ENCODE measurements at places on chromosomes 1 and 21.

- no peak for DNase-seq
Observed at GRCh38 chr1:205950280-205950679, 7.0 kb upstream of the SLC26A9 start.

DNA sequence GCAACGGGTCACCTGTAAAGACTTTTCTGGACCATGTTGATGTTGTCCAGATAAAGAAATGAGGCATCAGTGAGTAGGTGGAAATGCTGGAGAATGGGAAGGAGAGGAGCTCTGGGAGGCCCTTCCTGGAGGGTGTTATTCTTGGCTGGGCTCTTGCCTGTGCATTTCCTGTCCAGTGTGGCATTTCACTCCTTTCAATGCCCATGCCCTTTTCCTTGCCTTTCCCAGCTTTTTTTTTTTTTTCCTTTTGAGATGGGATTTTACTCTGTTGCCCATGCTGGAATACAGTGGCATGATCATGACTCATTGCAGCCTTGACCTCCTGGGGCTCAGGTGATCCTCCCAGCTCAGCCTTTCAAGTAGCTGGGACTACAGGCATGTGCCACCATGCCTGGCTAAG lies 11.8 kb downstream of the NOS1AP start:
- no peak for DNase-seq

DNA sequence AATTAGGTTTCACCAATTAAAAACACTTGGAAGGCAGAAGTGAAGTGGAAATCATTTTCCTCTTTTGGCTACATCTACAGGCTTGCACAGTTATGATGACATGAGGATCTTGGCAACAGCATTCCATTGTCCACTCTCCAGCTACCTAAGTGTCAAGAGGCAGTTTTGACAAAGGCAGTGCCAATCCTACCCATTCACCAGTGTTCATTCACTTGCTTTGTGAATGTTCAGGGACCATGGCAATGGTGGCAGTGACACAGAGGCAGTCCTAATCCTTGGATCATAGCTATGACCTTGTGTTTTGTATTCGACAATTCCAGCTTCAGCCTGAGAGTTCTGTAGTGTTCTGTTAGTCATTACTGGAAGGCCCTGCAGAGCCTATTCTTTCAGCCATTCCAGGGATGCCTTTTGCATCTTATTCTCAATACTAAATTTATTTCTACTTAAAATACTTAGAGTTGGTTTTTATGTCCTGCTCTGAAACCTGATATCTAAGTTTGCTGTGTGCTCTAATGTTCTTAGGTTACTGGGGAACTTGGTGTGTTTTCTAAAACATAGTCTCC lies 36.7 kb downstream of the CRB1 start:
- DNase-seq, result no peak

DNA sequence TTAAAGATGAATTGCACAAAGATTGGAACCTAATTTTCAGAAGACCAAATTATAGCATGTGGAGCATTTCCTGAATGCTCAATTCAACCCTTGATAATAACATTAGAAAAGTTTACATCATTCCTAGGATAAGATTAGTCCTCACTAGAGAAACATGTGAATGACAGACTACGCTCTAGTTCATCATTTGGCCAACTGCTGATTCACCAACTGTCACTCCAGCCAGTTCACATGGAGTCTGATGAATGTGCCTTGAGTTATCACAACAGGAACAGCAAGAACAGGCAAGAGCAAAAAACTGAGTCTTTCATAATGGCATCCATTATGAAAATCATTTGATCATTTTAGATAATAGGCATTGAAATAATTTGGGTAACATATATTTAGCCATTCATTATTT lies 415.9 kb downstream of the PTPRC start:
- DNase-seq, result no peak

- no peak for DNase-seq
Observed at GRCh38 chr1:117467336-117467735, 100.1 kb downstream of the MAN1A2 start.

DNA sequence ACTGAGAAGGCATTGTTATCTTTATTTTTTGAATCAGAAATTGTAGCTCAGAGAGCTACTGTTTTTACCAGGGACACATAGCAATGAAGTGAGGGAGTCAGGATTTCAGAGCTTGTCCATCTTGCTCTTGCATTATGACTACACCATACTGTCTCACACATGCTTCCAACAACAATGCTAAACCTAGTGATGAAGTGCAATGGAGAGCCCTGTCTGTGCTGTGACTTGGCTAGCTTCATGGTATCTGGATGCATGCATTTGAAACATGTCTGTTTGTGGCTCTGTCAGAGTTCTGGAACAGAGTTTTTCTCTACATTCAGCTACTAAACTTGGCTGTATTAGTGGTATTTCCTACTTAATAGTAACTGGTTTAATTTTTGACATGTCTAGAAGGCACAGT lies 7.0 kb downstream of the PLPPR4 start:
- no peak for DNase-seq

GRCh38 chr1:103211073-103211472 lies 102.8 kb upstream of the COL11A1 start:
- no peak for DNase-seq

DNA sequence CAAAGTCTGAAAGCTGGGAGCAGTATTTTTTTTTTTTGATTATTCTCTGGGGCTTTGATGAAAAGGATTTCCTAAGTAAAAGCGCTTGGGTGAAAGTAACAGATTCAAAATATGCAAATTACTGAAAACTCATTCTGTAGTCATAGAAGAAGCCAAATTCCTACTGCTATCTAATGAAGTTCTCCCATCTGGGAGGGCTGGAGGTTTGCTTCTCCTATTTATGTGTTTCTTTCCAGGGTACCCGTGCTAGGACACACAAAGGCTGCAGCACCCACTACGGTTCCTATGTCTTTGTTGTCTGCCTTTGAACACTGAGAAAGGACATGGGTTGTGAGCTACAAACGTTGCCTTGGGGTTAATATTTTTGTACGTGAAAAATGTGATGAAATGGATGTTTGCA lies 324.7 kb upstream of the KAZN start:
- no peak for DNase-seq

DNA sequence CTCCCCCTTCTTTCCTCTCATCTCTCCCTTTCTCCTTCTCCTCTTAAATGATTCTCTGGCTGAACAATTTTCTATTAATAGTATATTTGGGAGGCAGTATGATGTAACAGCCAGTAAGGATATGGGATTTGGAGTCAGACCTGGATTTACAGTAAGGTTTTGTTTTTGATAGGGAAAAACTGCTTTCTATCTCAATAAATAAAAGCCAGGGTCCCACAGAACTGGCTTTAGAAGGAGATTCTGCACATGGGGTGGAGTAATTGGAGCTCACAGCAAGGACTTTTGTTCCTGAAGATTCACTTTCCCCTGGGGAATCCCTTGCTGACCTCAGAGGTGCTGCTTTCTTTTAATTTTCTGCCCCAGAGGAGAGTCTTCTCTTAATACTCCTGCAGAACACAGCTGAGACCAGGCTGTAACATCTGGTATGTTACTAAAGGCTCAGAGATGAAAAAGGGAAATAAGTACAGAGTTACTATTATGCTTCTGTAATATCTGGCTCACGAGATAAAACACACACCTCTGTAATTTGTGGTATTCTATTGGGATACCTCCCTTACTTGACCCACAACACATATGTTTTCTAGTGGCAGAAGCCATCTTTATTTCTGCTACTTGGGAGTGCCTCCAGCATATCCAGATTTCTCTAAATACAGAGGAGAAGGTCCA lies 13.4 kb downstream of the EPB41 start:
- peak; percentile 3 for DNase-seq

- DNase-seq, result no peak
Observed at GRCh38 chr1:69139007-69139406, 428.7 kb upstream of the LRRC7 start.

GRCh38 chr1:112603012-112603411 lies 15.9 kb downstream of the ST7L start:
- DNase-seq, result no peak

GRCh38 chr1:30305061-30305460 lies 418.3 kb downstream of the MATN1 start:
- no peak for DNase-seq

GRCh38 chr1:69649383-69649990 lies 81.8 kb downstream of the LRRC7 start:
- no peak for DNase-seq

DNA sequence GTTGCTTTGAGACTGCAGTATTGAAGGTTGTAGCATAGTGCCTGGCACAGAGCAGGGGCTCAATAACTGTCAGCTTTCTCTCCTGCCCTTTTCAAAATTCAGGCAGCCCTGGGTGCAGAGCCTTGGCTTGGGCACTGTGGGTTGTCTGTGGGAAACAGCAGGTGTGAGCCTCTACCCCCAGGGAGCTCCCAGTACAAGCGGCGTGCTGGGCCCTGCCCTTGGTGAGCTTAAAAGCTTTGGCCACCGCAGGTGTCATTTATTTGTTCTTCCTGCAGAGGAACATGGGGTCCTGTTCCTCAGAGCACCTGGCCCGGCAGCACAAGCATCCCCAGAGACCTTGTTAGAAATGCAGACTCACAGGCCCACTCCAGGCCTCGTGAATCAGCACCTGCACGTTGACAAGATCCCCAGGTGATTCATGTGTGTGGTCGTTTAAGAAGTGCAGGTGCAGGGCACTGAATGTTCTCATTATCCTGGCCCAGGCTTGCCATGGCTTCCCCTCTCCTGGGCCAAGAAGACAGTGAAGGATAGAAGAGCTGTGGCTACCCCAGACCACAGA lies 29.9 kb upstream of the IGSF21 start:
- DNase-seq, result no peak

GRCh38 chr1:150126811-150127210 lies 22.9 kb upstream of the PLEKHO1 start:
- DNase-seq, result no peak

DNA sequence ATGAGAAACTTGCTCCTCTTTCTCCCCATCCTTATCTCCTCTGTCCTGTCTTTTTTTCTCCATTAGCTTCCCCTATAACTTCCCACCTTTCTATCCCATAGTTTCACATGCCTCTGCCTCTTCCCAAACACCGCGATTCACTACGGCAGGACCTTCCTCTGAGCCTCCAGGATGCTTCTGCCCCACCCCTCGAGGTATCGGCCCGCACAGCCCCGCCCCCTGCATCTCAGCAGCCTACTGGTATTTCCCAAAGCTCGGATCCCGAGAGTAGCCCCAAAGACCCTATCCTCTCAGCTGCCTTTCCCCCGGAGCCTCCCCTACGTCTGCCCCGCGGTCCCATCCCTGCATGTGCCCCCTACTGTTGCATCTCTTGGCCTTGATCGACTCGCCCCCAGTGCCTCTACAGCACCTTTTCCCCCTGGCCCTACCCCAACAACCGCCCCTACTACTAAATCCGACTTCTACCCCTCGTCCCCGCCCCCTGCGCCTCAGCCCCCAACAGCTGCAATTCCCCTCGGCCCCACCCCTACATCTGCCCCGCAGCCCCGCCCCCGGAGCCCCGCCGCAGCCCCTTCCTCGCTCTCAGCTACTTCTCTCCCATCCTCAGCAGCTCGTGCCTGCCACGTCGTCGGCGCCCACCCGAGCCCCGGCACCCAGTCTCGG lies 512 bp downstream of the PIAS3 start:
- DNase-seq, result peak; percentile 55

DNA sequence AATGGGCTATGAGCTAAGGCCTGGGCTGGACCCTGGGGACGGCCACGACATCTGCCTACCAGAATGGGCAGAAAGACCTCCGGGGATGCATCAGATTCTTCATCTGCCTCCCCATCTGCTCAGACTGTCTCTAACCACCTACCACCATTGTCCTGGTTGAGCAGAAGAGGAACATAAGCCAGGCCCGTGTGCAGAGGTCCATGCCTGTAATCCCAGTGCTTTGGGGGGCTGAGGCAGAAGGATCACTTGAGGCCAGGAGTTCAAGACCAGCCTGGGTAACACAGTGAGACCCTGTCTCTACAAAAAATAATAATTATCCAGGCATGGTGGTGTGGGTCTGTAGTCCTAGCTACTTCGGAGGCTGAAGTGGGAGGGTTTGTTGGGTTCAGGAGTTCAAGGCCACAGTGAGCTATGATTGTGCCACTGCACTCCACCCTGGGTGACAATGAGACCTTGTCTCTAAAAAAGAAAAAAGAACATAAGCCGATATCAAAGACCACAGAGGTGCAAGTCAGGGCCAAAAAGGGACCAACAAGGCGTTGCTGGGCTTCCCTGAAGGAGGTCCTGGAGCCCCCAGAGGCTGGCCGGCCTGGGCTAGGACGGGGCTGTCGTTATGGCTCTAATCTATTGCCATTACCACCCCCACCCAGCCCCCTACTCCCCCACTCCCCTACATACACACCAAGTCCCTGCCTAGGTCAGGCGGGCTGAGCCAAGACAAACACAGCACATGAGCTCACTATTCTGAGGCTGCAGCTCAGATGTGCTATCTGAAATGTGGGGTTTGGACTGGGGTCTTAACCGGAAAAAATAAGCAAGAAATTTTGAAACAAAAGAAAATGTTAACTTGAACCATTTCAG lies 239.2 kb upstream of the RAB4A start:
- DNase-seq, result no peak

GRCh38 chr1:221543529-221544120 lies 198.3 kb downstream of the DUSP10 start:
- no peak for DNase-seq

GRCh38 chr1:228061411-228062084 lies 21.0 kb upstream of the ARF1 start:
- no peak for DNase-seq

DNA sequence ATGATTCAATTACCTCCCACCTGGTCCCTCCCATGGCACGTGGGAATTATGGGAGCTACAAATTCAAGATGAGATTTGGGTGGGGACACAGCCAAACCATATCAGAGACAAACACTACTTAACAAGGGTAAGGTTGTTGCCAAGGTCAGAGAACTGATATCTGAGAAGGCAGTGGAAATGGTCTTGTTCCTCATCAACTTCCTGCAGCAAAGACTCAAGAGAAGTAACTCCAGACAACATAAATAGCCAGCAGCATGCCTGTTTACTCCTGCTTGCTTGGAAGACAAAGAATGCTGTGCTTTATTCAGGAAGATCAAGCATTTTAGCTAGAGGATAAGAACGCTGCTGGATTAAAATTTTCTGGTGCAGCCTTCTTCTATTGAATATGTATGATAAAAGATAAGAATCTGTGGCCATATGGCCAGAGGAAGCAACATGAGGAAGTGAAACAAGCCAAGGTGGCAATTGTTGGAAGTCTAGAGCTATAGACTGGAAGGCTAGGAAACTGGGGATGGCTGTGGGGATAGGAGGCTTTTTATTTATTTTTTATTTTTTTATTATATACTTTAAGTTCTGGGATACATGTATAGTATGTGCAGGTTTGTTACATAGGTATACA lies 36.4 kb downstream of the DDAH1 start:
- no peak for DNase-seq

GRCh38 chr1:108591466-108591865 lies 31.6 kb downstream of the EEIG2 start:
- no peak for DNase-seq

GRCh38 chr1:47249755-47250154 lies 17.7 kb upstream of the TAL1 start:
- no peak for DNase-seq

DNA sequence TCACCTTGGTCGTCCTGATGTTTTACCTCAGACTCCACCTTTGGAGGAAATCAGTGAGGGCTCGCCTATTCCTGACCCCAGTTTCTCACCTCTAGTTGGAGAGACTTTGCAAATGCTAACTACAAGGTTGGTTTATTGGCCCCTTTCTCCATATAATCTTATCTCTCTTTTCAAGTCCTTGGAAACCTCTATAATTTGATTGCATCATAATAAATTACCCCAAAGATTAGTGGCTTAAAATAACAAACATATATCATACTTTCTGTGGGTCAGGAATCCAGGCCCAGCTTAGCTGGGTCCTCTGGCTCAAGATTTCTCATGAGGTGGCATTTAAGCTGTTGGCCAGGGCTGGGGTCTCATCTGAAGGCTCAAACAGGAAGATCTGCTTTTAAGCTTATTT lies 12.1 kb upstream of the PSMD4 start:
- no peak for DNase-seq

All from small intestine (tissue), 16 donors.